ENCODE measurements at places on chromosomes 5 and 9. TPM values are rescaled to one million over a fixed set of nuclear protein-coding genes. Genes with fewer than 3 reads are reported as not detected.
A peak's percentile ranks its signal among the peaks of the same experiment; 100 is the strongest.

Gene CRHBP
- total RNA-seq: 0.57 TPM

DNA sequence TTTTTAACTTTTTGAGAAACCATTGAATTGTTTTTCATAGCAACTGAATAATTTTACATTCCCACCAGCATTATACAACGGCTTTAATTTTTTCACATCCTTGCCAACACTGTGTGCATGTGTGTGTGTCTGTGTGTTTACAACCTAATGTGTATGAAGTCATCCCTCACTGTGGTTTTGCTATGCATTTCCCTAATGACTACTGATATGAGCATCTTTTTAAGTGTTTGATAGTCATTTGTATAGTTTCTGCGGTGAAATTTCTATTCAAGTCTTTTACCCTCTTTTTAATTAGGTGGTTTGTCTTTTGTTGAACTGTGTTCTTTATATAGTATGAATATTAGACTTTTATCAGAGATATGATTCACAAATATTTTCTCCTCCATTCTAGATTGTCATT, 263.1 kb upstream of the COX7C start:
- DNase-seq: no peak

DNA sequence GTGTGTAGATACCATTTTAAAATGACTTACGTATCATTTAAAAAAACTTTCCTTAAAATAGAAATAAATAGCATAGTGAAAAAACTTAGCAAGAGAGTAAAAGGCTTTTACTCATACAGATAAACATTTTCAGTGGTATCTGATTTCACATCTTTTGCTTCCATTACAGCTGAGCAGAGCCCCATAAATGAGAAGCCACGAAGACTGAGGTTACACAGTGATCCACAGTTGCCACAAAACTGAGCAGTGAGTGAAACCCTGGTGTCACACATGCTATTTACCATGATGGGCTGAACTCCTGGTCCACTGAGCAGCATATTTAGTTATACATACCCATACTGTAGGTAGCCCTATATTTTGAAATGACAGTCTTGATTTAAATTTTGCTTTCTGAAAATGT, 401.2 kb downstream of the KIAA0825 start:
- no peak for DNase-seq

GRCh38 chr9:127340721-127341120, 56.2 kb upstream of the SLC2A8 start:
- DNase-seq: no peak

Gene NMUR2
- total RNA-seq: not detected

DNA sequence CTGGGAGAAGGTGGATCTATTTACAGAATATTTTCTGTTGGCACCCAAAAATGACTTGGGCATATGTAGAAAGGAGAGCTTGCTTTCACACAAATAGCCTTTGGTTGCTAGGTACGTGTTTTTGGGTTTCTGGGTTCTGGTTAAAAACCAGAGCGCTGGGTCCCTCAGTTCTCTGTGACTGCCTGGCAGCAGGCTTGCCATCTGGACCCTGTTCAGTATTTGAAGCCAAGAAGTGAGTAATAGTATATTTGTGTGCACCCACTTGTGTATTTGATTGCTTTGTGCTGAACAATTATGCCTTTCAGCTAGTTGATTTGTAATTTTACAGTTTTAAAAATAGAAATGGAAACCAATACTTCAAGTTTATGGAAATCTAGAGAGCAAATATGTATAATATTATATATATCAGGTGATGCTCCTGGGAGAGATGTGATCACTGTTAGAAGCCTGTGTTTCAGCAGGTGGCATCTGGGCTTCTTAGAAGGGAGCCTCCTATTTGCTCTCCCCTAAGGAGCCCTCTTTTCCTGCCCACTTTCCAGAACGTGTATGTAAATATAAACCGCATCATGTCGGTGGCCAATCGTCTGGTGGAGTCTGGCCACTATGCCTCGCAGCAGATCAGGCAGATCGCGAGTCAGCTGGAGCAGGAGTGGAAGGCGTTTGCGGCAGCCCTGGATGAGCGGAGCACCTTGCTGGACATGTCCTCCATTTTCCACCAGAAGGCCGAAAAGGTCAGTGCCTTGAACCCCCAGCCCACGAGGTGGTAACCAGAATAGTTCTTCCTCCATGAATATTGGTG, 153.6 kb downstream of the TRIO start:
- DNase-seq: no peak

DNA sequence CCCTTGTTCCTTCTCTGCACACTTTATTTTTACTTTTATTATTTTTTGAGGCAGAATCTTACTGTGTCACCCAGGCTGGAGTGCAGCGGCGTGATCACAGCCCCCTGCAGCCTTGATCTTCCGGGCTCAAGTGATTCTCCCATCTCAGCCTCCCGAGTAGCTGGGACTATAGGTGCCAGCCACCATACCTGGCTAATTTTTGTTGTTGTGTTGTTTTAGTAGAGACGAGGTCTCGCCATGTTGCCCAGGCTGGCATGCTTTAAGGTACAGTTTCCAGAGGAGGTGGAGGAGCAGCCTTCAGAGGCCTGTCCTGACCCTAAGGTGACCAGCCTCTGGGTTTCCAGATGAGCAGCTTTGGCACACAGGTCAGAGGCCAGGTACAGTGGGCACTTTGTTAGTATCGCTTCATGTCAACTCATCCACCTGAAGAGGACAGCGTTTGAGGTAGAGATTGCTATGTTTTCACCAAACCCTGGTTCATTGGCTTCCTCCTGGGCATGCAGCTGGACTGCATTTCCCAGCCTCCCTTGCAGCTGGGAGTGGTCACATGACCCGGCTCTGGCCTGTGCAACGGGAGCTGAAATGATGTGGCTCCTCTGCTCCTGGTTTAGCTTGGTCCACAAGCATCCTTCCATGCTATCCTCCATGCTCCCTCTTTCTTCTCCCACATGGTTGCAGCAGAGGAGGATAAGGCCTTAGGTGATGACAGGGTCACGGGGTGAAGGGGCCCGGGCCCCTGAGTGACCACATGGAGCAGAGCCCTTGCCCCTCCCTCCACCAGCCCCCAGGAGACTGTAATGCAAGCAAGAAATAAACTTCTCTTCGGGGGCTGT, 139.3 kb upstream of the IER5L start:
- DNase-seq: peak; percentile 58

DNA sequence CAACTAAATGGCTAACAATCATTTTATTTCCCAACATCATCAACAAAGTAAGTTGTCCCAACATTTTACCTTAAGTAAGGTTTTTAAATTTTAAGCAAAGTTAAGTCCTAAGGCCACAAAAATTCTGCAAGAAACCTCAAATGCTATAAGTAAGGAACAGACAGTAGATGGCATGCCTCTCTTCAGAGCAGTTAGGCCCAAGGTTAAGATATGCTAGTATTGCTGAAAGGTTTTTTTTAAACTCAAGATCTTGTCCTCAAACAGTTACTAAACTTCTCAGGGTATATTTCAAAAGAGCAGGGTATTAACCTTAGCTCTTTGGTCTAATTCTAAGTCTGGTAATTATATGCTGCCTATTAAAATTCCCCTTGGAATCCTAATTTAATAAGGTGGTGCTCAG, 35.1 kb downstream of the PJA2 start:
- DNase-seq: no peak

DNA sequence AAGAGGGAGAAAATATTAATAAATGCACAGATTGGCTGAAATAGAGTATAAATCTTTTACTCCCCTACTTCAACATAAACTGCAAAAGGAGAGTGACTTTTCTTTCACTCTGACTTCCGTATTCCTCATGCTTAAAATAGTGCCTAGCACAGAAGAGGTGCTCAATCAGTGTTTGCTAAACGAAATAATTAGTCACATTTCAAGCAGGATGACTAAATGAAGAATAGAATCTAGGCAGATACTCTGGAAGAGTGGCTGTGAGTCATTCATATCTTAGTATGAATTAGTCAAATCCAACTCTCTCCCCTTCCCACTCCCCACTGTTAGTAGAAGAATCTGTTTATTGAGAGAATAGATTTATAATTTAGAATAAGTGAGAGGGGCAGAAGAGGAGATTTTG, 4.8 kb downstream of the CD274 start:
- no peak for DNase-seq

GRCh38 chr9:76162086-76162730, 232.0 kb downstream of the RFK start:
- no peak for DNase-seq

GRCh38 chr5:171207256-171207847, 101.7 kb upstream of the TLX3 start:
- DNase-seq: no peak
